ENCODE measurements at places on chromosomes 7 and 10. TPM values are rescaled to one million over a fixed set of nuclear protein-coding genes. Genes with fewer than 3 reads are reported as not detected.

The GPR15LG gene
- not detected for polyA plus RNA-seq

The LBX1 gene
- polyA plus RNA-seq, result not detected

The ANKRD1 gene
- 30.2 TPM for polyA plus RNA-seq

The CLRN3 gene
- polyA plus RNA-seq, result not detected

The ELFN1 gene
- polyA plus RNA-seq, result 0.13 TPM

The ARF5 gene
- 140 TPM for polyA plus RNA-seq

DNA sequence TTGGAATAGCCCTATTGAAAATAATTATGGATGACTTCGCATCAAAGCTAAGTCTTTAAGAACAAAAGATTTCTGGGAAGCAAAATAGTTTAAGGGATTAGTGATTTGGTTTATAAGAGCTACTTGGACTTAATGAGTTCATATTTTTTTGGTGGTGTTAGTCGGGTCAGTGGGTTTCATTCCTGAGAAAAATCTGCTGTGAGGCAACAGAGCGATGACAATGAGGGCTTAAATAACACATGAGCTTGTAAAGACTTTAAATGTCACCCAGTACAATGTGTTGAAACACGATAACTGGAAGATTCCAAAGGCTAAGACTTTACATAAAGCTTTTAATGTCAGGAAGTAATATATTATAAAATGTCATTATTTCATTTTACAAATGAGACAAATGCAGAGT lies 178.8 kb downstream of the ARL4A start:
- DNase-seq, result no peak
- no peaks in the 10 kb centered on the region for H3K27me3 ChIP-seq
- H3K4me3 ChIP-seq, result no peak overlapping the region
- H3K27ac ChIP-seq, result no peak overlapping the region
- no peaks in the 10 kb centered on the region for H3K4me1 ChIP-seq
- no peaks in the 10 kb centered on the region for H3K36me3 ChIP-seq

DNA sequence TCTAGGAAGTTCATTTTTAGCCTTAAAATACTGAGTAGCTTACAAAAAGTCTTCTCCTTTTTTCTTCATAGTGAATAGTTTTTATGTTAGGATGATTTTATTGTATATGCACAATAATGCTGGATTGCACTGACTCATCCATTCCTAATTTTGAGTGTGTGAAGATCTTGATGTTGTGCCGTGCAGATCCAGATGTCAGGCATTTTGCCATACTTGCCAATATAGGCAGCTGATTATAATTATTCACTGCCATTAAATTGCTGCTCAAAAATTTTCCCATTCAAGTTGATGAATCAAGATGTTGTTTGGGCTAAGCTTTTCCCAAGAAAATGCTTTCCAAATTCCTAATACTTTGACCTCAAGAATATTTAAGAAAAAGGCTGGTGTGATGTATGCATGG lies 218.3 kb downstream of the AHR start:
- H3K4me1 ChIP-seq, result no peaks in the 10 kb centered on the region
- H3K27me3 ChIP-seq, result no peaks in the 10 kb centered on the region
- DNase-seq, result no peak
- no peak overlapping the region for H3K4me3 ChIP-seq

DNA sequence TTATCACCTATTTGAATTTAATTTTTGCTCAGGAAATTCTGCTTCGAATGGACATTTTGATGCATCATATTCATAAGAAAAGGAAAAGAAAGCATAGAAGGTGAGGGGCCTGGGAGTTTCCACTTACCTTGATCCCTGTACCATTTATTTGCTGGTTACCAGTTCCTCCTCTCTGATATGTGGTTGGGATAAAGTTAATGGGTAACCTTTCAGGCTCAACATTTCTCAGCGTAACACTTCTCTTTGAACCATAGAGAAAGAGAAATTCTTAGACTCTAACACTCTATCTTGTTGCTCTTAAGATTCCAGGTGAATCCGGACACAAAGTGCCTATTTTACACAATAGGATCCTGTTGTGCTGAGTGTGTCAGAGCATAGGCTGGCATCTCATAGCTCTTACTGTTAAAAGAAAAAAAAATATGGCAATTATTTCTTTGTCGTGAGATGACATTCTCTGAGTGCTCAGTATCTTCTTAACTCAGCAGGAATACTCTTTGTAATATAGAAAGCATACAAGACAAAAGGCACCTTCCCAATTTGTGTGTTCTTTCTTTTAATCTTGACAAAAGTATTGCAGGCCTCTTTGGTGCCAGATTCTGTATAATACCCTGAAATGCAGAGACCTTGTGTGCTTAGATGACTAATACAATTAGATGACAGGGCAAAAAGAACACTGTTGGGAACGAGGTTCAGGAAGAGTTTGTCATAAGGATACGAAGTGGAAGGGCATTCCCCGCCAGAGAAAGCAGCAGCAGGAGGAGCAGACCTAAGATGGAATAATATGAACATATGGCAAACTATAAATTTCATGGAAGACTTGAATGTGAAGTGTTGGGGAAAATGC lies 689.6 kb downstream of the NRG3 start:
- H3K4me1 ChIP-seq, result no peaks in the 10 kb centered on the region
- no peak overlapping the region for H3K4me3 ChIP-seq
- no peak overlapping the region for H3K27ac ChIP-seq
- no peaks in the 10 kb centered on the region for H3K36me3 ChIP-seq

- no peaks in the 10 kb centered on the region for H3K36me3 ChIP-seq
- no peak overlapping the region for H3K4me3 ChIP-seq
- no peaks in the 10 kb centered on the region for H3K4me1 ChIP-seq
- peaks cover 6% of the 10 kb centered on the region for H3K27me3 ChIP-seq
- H3K27ac ChIP-seq, result no peak overlapping the region
Measured at GRCh38 chr7:45650404-45651394, 76.5 kb downstream of the ADCY1 start.

DNA sequence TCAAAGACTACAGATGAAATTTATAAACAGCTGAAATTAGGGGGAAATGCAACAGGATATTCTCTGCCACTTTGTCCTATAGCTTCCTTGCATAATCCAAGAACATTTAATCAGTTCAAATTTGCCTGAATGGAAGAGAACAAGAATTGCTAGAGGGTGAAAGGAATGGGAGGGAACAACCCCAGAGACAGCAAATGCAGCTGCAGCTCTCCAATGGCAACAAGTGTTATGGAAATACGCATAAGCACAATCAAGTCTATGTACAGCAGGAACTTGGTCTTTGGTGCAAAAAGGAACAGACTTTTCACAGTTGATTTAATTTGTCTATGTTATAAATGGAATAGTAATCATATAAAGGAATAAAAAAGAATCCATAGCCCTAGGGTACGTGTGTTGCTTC lies 269.0 kb upstream of the ETV1 start:
- no peaks in the 10 kb centered on the region for H3K4me1 ChIP-seq
- no peak overlapping the region for H3K4me3 ChIP-seq
- H3K36me3 ChIP-seq, result no peaks in the 10 kb centered on the region
- no peak overlapping the region for H3K27ac ChIP-seq

GRCh38 chr7:46756256-46756655 lies 825.7 kb downstream of the TNS3 start:
- no peaks in the 10 kb centered on the region for H3K4me1 ChIP-seq
- DNase-seq, result no peak
- H3K4me3 ChIP-seq, result no peak overlapping the region
- no peaks in the 10 kb centered on the region for H3K36me3 ChIP-seq
- no peaks in the 10 kb centered on the region for H3K27me3 ChIP-seq
- no peak overlapping the region for H3K27ac ChIP-seq

- H3K4me1 ChIP-seq, result no peaks in the 10 kb centered on the region
- H3K27ac ChIP-seq, result no peak overlapping the region
- DNase-seq, result no peak
- H3K4me3 ChIP-seq, result no peak overlapping the region
Measured at GRCh38 chr7:71343039-71343438, 211.1 kb downstream of the GALNT17 start.

- no peaks in the 10 kb centered on the region for H3K36me3 ChIP-seq
- no peak for DNase-seq
- H3K27me3 ChIP-seq, result no peaks in the 10 kb centered on the region
- H3K4me1 ChIP-seq, result peaks cover 10% of the 10 kb centered on the region
- H3K4me3 ChIP-seq, result no peak overlapping the region
Measured at GRCh38 chr10:2329082-2329481, 591.8 kb upstream of the ADARB2 start.

DNA sequence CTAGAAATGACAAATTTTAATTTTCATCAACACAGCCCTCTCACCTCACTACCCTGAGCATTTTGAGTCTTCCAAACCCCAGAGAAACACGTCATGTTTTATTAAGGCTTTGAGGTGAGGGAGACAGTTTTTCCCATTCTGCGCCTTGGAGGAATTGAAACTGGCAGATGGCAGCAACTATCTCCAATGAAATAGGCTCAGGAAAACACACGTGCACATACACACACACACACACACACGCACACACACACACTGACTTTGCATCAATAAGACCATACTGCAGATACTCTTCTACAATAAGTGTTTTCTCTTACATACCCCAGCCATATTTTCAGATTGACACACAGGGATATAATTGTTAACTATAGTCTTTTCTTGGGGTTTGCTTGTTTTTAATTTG lies 3.2 kb upstream of the SFTPA2 start:
- peaks cover 9% of the 10 kb centered on the region for H3K4me1 ChIP-seq
- peaks cover 21% of the 10 kb centered on the region for H3K27me3 ChIP-seq
- DNase-seq, result no peak
- H3K27ac ChIP-seq, result no peak overlapping the region
- no peaks in the 10 kb centered on the region for H3K36me3 ChIP-seq
- H3K4me3 ChIP-seq, result no peak overlapping the region

DNA sequence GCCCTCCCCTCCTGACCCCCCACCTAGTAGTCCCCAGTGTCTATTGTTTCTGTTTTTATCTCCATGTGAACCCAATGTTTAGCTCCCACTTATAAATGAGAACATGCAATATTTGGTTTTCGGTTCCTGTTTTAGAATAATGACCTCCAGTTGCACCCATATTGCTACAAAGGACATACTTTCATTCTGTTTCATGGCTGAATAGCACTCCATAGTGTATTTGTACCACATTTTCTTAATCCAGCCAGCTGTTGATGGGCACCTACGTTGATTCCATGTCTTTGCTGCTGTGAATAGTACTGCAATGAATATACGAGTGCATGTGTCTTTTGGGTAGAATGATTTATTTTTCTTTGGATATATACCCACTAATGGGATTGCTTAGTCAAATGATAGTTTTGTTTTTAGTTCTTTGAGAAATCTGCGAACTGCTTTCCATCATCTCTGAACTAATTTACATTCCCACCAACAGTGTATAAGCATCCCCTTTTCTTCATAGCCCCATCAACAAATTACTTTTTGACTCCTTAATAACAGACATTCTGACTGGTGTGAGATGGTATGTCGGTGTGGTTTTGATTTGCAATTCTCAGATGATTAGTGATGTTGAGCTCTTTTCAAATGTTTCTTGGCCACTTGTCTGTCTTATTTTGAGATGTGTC lies 128.4 kb upstream of the PHYHIPL start:
- no peaks in the 10 kb centered on the region for H3K27me3 ChIP-seq
- no peak for DNase-seq
- no peaks in the 10 kb centered on the region for H3K36me3 ChIP-seq
- no peak overlapping the region for H3K4me3 ChIP-seq
- H3K27ac ChIP-seq, result no peak overlapping the region

GRCh38 chr7:66050337-66050957 lies 25.2 kb upstream of the ASL start:
- H3K27ac ChIP-seq, result peak overlapping the region; percentile 23

DNA sequence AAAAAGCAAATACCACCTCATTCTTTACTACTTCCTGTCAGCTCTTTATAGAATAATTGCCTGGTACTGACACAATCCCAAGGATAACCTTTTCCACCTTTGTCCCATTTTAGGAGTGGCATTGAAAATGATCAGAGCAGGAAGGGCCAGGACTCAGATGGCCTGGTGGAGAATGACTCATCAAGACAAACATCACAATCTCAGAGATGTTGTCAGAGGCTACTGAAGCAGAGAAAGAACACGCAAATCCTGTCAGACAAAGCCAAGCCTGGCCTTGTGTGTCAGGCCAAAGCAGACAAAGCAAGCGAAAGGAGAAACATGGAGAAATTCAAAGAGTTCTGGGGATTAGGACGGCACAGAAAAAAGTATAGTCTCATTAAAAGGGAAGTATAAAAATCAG lies 40.9 kb downstream of the NSUN6 start:
- no peak overlapping the region for H3K4me3 ChIP-seq
- H3K27me3 ChIP-seq, result no peaks in the 10 kb centered on the region
- peak; percentile 98 for DNase-seq
- H3K27ac ChIP-seq, result peak overlapping the region; percentile 74

DNA sequence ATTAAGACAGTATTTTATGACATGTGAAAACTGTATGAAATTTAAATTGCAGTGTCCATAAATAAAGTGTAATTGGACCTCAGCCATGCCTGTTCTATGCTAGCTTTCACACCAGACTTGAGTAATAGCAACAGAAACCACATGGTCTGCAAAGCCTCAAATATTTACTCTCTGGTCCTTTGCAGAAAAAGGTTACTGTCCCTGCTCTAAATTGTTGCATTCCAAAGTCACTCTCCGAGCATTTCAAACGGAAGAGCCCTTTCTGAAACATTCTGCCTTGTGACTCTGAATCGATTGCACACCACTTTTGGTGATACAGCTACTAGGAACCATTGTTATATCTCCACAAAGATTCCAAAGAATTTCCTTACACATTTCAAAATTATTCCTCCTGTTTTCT lies 81.0 kb upstream of the STK17A start:
- H3K27ac ChIP-seq, result peak overlapping the region; percentile 38
- no peaks in the 10 kb centered on the region for H3K27me3 ChIP-seq
- peak; percentile 94 for DNase-seq
- H3K36me3 ChIP-seq, result no peaks in the 10 kb centered on the region
- no peak overlapping the region for H3K4me3 ChIP-seq
- peaks cover 59% of the 10 kb centered on the region for H3K4me1 ChIP-seq

All from HepG2 (cell line).